Skeletal muscle tissue (tissue), 5 donors: ENCODE measurements at places on chromosomes 3 and 15. TPM values are rescaled to one million over a fixed set of nuclear protein-coding genes. Genes with fewer than 3 reads are reported as not detected.

GOLGA8S gene
- total RNA-seq, result not detected

MYLK gene
- total RNA-seq, result 26.6 TPM

KLHL40 gene
- 179 TPM for total RNA-seq

GPR171 gene
- total RNA-seq, result 1.6 TPM

GOLGA6D gene
- under 0.01 TPM for total RNA-seq

LRRN1 gene
- total RNA-seq, result 19.8 TPM

CLRN1 gene
- not detected for total RNA-seq

COL6A5 gene
- total RNA-seq, result not detected

HYAL1 gene
- 2.6 TPM for total RNA-seq

SNX22 gene
- total RNA-seq, result 1.0 TPM

DNAJA4 gene
- 22.4 TPM for total RNA-seq

ADGRG7 gene
- not detected for total RNA-seq

OR5K2 gene
- total RNA-seq, result not detected

NRROS gene
- total RNA-seq, result 1.6 TPM

SCAANT1 gene
- total RNA-seq, result not detected

ZMAT3 gene
- 5.2 TPM for total RNA-seq

SAMMSON gene
- total RNA-seq, result under 0.01 TPM

VIPR1 gene
- 1.6 TPM for total RNA-seq

ZMYND10 gene
- 0.52 TPM for total RNA-seq

SLC2A2 gene
- not detected for total RNA-seq

FMN1 gene
- total RNA-seq, result 3.7 TPM

NUP210 gene
- total RNA-seq, result 3.7 TPM

KBTBD13 gene
- total RNA-seq, result 1.6 TPM

NR2E3 gene
- total RNA-seq, result 1.0 TPM

ANKRD34C gene
- not detected for total RNA-seq

CLDN16 gene
- under 0.01 TPM for total RNA-seq

DUOXA2 gene
- total RNA-seq, result not detected

NMD3 gene
- 62.6 TPM for total RNA-seq

BSN gene
- total RNA-seq, result under 0.01 TPM

TRMT10C gene
- 30.3 TPM for total RNA-seq

ANKUB1 gene
- not detected for total RNA-seq

MUC20 gene
- 1.0 TPM for total RNA-seq

VPS13C gene
- total RNA-seq, result 73.6 TPM

TRAT1 gene
- under 0.01 TPM for total RNA-seq

SLC22A14 gene
- under 0.01 TPM for total RNA-seq

SLC28A2 gene
- not detected for total RNA-seq

CPN2 gene
- total RNA-seq, result not detected

GOLGA8T gene
- not detected for total RNA-seq

CAND2 gene
- 22.4 TPM for total RNA-seq
